NCI-H187 treated with DMSO at 0.1 percent for 48 hours (cell line): ENCODE measurements at places on chromosomes 16 and 17.

GRCh38 chr17:6456914-6457687, 12.8 kb downstream of the PIMREG start:
- no peak for DNase-seq

GRCh38 chr17:83189044-83190003, 109.9 kb downstream of the METRNL start:
- no peak for DNase-seq

DNA sequence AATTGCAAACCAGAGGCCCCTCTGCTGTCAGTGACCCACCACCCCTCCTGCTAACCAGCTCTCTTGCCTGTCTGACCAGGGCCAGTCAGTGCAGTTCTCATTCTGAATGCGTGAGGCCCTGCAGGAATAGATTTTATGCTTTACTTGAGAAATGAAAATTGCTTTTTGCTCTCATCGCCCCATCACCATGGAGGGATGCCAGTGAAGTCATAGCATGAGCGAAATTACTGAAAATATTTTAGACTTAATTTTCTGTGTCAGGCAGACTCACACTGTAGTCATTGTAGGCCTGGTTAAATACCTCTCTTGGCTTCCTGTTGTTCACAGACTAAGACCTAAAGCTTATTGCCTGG, 490.5 kb upstream of the CDH5 start:
- no peak for DNase-seq

GRCh38 chr17:1630662-1631061, 2.0 kb upstream of the SLC43A2 start:
- DNase-seq = no peak

- no peak for DNase-seq
Observed at GRCh38 chr17:8153525-8153956, 1.3 kb upstream of the PER1 start.

DNA sequence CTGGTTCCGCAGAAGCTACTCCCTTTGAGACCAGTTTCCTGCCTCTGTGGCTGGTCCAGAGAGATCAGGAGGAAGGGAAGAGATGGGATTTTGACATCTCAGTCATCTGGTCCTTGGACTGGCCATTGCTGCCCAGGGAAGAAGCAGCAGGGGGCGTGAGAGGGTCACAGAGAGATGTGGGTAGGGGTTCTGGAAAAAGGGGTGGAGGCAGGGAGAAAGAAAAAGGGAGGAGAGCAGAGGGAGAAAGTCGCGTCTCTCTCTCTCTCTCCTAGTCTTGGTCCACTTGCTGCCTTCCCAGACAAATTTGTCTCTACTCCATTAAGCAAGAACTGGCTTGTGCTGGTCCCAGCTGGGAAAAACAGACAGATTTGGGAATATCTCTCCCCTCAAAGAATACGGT, 4.4 kb downstream of the SHBG start:
- no peak for DNase-seq

DNA sequence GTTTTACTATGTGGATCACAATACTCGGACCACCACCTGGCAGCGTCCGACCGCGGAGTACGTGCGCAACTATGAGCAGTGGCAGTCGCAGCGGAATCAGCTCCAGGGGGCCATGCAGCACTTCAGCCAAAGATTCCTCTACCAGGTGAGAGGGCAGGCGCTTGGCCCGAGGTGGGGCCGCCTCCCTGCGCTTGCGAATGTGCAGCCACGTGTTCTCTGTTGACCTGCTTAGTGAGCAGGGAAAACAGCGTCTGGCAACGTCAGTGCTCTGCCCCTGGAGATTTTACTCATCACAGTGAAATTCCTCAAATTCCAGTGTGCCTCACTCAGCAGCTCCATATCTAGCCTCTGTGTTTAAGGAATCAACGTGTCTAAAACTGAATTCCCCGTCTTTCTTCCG, 33.4 kb upstream of the CLEC18A start:
- DNase-seq = no peak

DNA sequence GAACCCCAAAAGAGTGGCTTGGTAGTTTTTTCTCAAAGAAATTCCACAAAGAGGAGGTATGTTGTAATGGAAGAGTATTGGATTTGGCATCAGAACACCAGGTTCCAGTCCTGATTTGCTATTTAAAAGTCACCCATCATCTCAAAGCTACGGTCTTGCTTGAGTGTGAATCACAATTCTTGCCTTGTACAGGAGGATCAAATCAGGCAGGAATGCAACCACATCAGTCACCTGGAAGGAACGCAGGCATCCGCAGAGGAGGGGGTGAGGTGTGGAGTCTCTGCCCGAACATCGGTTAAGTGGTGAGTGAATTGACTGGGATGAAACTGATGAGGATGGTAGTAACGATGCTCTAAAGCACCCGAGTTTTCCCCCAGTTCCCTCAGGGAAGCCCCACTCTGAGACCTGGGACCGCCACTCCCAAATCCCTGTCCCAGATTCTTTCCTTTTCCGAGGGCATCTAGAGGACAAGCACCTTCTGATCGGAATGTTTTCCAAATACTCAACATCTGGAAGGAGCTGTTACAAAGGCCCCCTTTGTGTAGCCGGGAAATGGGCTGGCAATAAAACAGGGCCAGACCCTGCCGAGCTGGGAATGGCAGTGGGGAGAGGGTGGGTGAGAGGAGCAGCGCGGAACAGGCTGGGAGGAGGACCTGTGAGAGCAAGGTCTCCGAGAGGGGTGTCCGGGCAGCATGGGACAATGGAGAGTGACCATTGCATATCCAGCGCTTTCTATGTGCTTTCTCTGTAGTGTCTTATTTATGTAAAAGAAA, 469.6 kb downstream of the SLC39A11 start:
- DNase-seq = no peak

- DNase-seq = no peak
Observed at GRCh38 chr16:29986231-29986630, 9.2 kb downstream of the HIRIP3 start.

DNA sequence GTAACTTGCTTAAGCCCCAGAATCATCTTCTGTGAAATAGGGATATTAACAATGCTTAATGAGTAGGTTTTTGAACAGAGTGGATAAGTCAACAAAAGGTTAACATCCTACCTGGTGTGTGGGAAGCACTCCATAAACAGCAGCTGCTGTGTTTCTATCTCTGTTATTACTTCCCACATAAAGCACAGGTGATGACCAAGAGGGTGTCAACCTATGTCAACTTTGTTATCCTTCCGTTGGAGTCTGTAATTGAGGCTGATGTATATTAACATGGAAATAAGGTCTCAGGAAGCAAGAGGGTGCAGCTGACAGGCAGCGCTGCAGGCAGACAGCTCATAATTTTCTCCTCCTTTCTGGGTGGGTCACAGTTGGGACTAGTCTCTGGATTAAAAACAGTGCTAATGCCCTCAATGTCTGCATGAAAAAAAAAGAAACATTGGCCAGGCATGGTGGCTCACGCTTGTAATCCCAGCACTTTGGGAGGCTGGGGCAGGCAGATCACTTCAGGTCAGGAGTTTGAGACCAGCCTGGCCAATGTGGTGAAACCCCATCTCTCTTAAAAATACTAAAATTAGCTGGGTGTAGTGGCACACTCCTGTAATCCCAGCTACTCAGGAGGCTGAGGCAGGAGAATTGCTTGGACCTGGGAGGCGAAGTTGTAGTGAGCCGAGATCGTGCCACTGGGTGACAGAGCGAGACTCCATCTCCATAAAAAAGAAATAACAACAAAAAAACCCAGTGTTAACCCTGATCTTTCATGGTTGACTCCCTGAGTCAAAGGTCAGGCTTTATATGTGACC, 269.6 kb downstream of the SNX29 start:
- peak; percentile 68 for DNase-seq

DNA sequence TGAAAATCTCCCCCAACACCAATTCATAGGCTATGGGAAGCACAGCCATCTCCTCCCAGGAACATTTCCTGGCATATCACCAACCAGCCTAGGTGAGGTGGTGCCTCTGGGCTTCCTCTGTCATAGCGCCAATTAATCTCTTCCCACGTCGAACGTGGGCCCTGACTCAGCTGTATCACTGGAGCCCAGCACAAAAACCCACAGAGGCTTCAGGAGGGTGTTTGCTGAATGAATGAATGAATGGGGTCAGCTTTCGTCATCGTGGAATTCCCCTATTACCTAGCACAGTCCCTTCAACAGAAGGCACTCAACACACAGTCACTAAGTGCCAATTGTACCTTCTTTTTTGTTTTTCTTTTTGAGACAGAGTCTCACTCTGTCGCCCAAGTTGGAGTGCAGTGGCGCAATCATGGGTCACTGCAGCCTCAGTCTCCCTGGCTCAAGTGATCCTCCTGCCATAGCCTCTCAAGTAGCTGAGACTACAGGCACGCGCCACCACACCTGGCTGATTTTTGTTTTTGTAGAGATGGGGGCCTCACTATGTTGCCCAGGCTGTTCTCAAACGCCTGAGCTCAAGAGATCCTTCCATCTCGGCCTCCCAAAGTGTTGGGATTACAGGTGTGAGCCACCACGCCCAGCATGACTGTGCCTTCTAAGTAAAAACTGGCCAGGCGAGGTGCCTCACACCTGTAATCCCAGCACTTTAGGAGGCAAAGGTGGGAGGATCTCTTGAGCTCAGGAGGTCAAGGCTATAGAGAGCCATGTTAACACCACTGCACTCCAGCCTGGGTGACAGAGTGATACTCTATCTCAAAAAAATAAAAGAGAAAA, 4.1 kb downstream of the ZNF688 start:
- no peak for DNase-seq

- DNase-seq = no peak
Observed at GRCh38 chr16:29737713-29738112, 8.1 kb downstream of the C16orf54 start.

GRCh38 chr16:89586218-89586617, 10.7 kb downstream of the CPNE7 start:
- no peak for DNase-seq

GRCh38 chr16:53953336-53953735, 249.4 kb downstream of the FTO start:
- no peak for DNase-seq

- DNase-seq = no peak
Observed at GRCh38 chr16:67517661-67518423, 10.8 kb upstream of the RIPOR1 start.

DNA sequence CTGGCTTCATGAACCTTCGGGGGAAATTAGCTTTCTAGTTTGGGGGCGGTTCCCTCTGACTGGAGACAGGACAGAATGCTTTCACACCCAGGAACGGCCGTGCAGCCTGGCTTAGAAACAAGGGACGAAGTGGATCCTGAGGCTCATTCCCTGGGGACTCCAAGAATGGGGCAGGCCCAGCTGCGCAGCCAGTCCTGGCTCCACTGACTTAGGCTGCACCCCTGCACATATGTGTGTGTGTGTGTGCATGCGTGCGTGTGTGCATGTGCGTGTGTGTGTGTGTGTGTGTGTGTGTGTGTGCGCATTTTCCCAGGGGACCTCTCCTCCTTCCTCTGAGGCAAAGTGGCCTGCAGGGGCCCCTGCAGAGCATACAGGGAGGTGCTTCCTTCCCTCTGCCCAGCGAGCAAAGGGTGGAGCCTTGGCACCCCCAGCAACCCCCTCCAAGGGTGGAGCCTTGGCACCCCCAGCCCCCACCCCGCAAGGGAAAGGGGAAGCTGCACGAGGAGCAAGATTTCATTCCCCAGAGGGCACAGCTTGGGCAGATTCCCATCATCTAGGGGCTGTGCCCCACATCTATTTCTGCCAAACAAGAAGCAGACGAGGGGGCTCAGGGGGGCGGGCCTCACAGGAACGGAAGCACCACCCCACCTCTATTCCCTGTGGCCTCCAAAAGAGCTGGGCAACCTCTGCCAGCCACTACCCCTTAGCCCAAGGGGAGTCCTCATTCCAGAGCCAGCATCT, 97.6 kb upstream of the CBX4 start:
- DNase-seq = no peak

DNA sequence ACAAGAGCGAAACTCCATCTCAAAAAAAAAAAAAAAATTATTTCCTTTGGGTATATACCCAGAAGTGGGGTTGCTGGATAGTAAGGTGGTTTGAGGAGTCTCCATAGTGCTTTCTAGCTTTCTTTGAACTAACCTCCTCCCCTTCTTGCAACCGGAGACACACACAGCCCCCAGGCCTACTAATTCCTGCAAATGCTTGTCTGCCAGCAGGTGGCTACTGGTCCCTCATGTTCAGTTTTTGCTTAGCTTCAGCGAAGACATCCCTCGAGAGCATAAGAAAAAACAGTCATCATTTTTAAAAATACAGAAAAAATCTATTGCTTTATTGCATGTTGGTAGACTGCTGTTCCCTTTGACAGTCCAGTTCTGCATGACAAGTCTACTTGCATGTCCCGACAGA, 439.0 kb downstream of the UTP18 start:
- DNase-seq = no peak

DNA sequence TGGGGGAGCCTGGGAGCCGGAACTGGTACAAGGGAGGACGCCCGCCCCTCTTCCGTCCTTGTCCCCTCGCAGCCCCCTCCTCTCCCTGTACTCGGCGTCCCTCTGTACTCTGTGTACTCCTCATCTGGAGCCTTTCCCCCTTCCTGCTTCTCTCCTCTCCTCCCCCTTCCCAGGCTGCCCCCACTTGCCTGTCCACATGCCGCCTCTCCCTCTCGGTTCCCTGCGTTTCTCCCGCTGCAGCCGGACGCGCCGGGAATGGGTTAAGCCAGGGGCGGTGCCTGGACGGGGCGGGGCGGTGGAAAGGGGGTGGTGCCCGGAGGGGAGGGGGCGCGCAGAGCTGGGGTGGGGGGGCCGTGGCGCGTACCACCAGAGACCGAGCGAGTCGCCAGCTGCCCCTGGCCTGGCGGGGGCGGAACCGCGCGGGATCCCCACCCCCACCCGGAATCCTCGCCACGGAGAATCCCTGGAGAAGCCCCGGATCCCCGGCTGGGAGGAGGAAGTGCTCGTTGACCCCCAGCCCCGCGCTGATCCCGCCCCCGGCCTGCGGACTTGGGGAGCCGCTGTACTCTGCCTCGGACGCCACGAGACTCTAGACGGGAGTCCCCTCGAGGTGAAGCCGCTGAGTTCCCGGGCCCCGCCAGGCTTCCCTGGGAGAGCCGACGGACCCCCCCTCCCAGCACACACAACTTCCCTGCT, 22.6 kb downstream of the GJD3 start:
- no peak for DNase-seq

DNA sequence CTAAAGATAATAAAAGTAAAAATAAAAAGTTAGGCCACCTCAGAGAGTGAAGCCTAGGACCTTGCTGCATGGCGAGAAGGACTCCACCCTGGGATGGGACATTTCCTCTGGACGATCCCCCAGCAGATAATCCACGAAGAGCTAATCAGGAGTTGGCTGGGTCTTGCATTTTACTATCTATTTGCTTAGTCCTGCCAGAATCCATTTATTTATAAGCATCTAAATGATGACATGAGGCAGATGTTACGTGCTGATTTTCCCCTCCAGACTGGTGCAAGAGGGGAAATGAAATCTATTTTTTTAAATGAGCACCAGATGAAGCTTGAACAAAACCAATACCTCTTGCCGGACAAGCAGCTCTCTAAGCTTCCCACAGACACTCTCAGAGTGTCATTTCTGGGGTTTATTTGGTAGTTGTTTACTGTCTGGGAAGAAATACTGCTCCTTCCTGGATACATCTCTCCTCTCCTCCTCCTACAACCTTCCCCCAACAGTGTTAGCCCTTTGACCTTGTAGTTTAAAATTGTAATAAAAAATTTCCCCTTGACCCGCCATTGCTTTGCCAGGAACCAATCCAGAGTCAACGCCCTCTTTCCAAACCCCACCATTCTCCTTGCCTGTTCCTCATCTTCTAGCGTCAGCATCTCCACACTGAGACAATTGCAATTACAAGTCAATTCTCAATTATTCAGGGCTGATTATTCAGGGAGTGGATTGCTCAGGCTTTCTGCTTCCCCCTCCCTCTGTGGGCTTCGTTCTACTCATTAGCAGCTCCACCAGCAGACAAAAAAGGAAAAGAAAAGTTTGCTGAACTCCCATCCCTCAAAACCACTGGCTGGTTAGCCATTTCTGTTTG, 63.0 kb downstream of the GSG1L start:
- no peak for DNase-seq
